ENCODE measurements at places on chromosomes 4 and X. TPM values are rescaled to one million over a fixed set of nuclear protein-coding genes. Genes with fewer than 3 reads are reported as not detected.

Gene FOXP3
- 0.33 TPM for total RNA-seq

Gene CENPC
- 26.4 TPM for total RNA-seq

Gene FREM3
- not detected for total RNA-seq

Gene CXCL1
- total RNA-seq = 2.7 TPM

Gene DCLK2
- total RNA-seq = 6.9 TPM

Gene CLIC2
- total RNA-seq = 2.0 TPM

Gene NR0B1
- total RNA-seq = 0.86 TPM

Gene GPC4
- 14.5 TPM for total RNA-seq

Gene WWC2
- 61.2 TPM for total RNA-seq

Gene MAGEA4
- total RNA-seq = not detected

Gene P2RY4
- total RNA-seq = not detected

Gene LRIT3
- total RNA-seq = 0.17 TPM

Gene RTL3
- total RNA-seq = not detected

Gene TKTL1
- total RNA-seq = not detected

Gene CT45A5
- total RNA-seq = not detected

Gene CSAG2
- not detected for total RNA-seq

Gene SSX3
- total RNA-seq = not detected

Gene BRCC3
- 31.4 TPM for total RNA-seq

Gene PCDH10
- total RNA-seq = 0.53 TPM

Gene HADH
- total RNA-seq = 44.1 TPM

Gene FABP2
- not detected for total RNA-seq

Gene SLC7A11
- total RNA-seq = 8.2 TPM

Gene CXCL10
- not detected for total RNA-seq

Gene WDR1
- total RNA-seq = 200 TPM

Gene TMEM31
- 0.55 TPM for total RNA-seq

Gene MMRN1
- total RNA-seq = 1.7 TPM

Gene SPANXD
- not detected for total RNA-seq

Gene DHRSX
- 61.0 TPM for total RNA-seq

Gene PPP1R2C
- not detected for total RNA-seq

Measured in progenitor cell of endocrine pancreas (in vitro differentiated cells).